ENCODE measurements at places on chromosomes 1 and 21. TPM values are rescaled to one million over a fixed set of nuclear protein-coding genes. Genes with fewer than 3 reads are reported as not detected.

Gene OR2M7
- not detected for total RNA-seq

Gene CFAP45
- 0.34 TPM for total RNA-seq

Gene PTPRC
- total RNA-seq = not detected

Gene UQCRH
- total RNA-seq = 239 TPM

Measured in nasal cavity respiratory epithelium epithelial cell of viscerocranial mucosa (primary cell).